Fibroblast of the conjunctiva (primary cell): ENCODE measurements at places on chromosomes 16 and 17.

GRCh38 chr16:22001591-22001990 is 675 bp upstream of the PDZD9 start:
- no peak for DNase-seq

DNA sequence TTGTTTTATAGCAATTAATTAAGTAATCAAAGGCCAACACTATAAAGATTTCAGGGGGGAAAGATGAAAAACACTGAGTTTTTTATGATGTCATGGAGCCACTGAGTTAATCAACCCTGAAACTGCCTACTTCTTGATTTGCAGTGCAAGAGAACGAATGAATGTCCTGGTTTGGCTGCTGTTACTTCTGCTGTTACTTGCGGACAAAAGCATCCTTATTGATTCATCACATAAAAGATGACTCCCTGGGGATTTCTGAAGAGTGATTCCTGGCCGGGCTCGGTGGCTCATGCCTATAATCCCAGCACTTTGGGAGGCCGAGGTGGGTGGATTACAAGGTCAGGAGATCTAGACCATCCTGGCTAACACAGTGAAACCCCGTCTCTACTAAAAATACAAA is 10.9 kb upstream of the SPNS3 start:
- DNase-seq, result no peak

- no peak for DNase-seq
Observed at GRCh38 chr17:49832840-49833599, 14.8 kb downstream of the TAC4 start.

DNA sequence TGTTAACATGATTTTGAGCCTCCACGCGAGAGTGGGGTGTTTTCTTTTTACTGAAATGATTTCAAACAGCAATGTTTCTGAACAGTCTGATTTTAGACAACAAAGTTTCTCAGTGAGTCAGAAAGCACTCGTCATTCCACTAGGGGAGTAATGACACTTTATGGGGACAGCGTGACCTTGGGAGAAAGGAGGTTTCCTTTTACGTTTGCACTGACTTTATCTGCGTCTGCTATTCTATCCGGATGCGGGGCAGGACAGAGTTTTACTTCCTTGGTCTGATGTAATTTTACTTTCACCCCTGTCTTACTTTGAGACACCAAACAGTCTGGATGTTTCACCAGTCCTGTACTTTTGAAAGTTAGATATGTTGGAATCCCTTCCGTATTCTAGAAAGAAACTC is 20.7 kb downstream of the SLC47A1 start:
- DNase-seq, result no peak

- DNase-seq, result no peak
Observed at GRCh38 chr17:4152471-4152870, 9.5 kb downstream of the CYB5D2 start.

DNA sequence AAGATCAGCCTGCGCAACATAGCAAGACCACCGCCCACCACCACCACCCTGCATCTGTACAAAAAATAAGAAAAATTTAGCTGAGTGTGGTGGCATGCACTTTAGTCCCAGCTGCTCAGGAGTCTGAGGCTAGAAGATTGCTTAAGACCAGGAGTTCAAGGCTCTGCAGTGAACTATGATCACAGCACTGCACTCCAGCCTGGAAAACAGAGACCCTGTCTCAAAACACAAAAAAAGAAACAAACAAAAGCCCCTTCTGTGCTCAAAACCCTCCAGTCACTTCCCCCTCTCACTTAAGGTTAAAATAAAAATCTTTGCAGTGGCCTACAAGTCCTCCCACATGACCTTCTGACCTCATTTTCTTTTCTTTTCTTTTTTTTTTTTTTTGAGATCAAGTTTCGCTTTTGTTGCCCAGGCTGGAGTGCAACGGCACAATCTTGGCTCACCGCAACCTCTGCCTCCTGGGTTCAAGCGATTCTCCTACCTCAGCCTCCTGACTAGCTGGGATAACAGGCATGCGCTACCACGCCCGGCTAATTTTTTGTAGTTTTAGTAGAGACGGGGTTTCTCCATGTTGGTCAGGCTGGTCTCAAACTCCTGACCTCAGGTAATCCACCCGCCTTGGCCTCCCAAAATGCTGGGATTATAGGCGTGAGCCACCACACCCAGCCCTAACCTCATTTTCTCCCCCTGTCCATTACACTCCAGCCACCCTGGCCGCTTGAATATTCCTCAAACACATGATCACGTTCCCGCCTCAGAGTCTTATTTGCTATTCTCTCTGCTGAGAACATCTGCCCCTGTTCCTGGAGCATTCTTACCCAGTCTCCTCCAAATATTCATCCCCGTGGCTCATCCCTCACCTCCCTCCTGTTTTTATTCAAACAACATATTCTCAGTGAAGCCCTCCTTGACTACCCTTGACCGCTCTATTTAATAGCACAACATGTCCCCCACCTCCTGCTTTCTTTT is 126.6 kb upstream of the MED13 start:
- DNase-seq, result no peak

DNA sequence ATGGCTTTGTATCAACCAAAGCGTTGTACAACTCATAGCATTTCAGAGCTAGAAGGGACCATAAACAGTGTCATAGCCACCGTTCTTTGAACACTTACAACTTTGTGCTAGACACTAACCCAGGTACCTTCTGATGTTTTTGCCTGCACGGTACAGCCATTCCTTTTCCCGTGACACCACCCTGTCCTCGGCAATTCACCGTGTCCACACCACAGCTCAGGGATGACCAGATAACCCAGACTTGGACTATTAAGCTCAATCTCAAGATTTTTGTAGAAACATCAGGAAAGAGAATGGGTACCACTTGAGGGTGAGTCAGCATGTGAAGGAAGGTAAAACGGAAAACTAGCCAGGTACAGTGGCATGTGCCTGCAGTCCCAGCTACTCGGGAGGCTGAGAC is 9.8 kb upstream of the CBFB start:
- DNase-seq, result no peak

GRCh38 chr17:79047291-79047920 is 23.4 kb downstream of the C1QTNF1 start:
- no peak for DNase-seq

DNA sequence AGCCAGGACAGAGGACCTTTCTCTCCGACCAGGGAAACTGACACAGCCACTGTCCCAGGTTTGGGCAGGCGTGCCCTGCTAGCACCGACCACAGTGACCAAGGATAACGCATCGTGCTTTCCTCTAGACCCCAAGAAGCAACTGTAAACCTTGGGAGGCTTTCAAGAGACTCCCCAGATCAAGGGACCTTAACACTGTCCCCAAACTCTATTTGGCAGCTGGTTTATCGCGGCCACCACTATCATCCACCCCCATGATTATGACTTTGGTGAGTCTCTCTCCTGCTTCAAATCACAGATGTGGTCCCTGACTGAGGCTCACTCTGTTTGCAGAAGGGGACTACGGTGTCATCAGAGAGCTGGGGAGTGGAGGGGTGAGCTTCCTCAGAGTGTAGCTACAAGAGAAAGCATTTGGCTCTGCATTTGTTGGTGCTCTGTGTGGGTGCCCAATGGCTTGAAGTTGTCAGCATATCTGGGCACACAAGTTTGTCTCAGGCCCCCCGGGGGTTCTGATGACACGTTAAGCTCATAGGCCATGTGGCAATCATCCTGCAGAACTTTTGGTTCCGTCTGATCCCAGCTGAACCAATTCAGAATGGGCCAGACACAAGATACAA is 408.0 kb downstream of the SLC39A11 start:
- no peak for DNase-seq

GRCh38 chr17:38461683-38462082 is 33.4 kb downstream of the ARHGAP23 start:
- DNase-seq, result no peak

DNA sequence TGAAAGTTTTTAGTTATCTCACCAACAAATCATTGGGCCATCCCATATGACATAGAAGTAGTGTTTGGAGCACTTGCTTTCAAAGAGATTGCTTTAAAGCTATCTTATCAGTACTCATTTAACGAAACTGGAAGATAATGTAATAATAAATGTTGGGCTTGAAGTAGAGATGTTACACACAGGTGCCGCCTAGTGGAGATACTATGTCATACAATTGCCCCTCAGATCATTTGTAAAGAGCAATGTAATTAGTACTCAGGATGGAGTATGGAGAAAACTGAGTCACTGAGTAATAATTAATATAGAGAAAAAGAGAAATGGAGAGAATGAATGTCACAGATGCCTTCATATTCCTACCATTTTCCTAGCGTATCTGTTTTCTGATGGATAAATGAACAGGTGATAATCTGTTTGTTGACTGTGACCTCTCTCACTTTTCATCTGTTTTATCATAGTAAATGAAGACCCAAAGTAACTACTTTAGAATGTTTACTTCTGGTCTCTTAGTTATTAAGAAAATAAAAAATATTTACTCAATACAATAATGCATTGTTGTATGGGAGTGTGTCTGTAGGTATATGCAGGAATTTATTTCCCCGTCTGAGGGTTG is 80.4 kb downstream of the EFCAB5 start:
- DNase-seq, result peak; percentile 31

DNA sequence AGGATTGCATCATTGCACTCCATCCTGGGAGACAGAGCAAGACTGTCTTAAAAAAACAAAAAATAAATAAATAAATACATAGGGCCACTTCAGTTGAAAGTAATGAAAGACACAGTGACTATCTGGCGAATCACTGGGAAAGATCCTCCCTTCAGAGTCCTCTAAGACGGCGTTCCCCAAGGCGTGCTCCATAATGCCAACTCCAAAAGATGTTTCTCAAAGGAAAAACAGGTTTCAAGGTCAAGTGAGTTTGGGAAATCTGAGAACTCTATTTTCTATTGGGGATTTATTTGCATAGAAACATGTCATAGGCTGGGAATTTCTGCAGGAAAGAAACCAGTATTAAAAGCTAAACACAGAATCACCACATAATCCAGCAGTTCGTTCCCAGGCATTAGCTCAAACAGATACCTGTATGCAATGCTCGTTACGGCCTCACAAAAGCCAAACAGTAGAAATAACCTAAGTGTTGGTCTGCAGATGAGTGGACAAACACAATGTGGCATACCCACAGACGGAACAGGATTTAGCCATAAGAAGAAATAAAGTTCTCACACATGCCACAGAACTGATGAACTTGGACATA is 7.9 kb downstream of the KLHDC4 start:
- DNase-seq, result no peak

DNA sequence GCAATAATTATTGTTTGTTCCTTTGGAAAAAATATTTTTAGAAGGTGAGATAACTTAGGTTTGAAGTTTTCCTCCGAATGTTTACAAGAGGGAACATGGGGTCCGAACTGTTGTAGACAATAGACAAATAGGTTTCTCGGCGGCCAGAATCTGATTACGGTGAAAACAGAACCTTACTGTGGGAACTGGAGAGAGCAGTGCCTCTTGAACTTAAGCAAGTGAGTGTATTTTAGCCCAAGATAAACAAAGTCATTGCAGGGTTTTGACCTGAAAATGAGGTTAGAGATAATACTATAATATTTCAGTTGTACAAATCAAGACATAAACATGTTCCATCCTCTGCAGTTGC is 134.7 kb downstream of the ABCA8 start:
- DNase-seq, result no peak

GRCh38 chr16:813204-813915 is 12.8 kb upstream of the GNG13 start:
- DNase-seq, result no peak
